Mesenteric fat pad (tissue), 1 donor: ENCODE measurements at places on chromosomes 7 and 10. TPM values are rescaled to one million over a fixed set of nuclear protein-coding genes. Genes with fewer than 3 reads are reported as not detected.

DNA sequence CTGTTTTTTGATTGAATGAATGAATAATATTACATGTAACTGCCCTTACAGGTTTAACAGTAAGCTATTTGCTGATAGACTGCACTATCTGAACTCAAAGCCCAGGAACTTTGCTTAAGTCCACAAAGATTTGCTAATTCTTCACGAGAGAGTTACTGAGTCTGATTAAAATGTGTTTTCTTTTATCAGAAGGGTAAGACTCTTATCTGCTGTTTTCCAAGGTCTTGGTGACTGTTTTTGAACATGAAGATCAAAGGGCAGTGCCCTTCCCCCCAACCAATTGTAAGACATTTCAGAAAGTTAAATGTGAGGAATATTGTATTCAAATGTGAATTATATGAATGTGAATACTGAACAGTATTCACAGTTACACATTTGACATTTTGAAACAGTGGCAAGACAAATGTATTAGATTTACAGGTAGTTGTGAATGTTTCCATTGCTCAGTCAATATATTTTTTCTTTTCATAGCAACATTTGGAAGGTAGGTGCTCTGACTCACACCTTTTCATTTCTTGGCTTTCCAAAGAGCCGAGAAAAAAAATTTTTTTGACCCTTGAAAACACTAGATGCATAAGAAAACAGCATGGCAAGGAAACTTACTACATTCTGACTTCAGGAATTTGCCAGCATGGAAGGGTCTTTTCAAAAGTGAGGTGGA lies 62.7 kb downstream of the DKK1 start:
- no peak for DNase-seq

DNA sequence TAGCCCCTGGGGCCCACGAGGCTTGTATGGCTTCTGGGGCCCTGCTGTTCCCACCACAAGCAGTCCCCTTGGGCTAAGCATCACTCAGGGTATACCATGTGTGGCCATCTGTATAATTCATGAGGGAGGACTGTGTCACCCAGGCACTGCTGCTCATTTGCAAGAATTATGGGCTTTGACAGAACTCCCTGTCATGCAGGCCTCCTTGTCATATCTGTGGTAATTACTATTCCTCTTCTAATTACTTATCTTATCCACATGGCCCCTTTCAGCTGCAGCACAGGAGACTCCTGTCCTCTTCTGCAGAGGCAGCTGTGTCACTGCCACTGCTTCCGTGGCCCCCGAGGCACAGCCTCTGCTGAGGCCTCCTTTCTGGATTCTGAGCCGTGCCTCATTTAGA lies 46.3 kb downstream of the LRMDA start:
- no peak for DNase-seq

Gene CUZD1
- total RNA-seq: 0.51 TPM

Gene ASIC3
- total RNA-seq: 0.87 TPM

Gene TBL2
- total RNA-seq: 36.9 TPM

DNA sequence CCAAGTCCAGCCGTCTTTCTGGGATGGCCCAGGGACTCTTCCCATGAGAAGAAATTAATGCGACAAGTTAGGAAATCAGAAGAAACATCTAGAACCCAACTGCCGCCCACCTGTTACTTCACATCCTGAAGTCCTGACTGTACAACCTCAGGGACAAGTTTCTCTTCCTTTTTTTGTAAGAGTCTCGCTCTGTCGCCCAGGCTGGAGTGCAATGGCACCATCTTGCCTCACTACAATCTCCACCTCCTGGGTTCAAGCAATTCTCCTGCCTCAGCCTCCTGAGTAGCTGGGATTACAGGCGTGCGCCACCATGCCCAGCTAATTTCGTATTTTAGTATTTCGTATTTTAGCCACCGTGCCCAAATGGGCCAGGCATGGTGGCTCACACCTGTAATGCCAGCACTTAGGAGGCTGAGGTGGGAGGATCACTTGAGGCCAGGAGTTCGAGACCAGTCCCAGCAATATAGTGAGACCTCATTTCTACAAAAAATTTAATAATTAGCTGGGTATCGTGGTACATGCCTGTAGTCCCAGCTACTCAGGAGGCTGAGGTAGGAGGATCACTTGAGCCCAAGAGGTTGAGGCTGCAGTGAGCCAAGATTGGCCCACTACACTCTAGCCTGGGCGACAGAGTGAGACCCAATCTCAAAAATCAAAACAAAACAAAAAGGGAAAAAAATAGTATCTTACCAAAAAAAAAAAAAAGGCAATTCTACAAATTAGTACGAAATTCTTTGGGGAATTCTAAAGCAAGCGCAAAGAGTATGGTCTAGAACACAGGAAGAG lies 20.8 kb downstream of the LAT2 start:
- no peak for DNase-seq

Gene SH2D4B
- total RNA-seq: 0.35 TPM

GRCh38 chr10:129274748-129275474 lies 192.1 kb upstream of the MGMT start:
- DNase-seq: no peak

DNA sequence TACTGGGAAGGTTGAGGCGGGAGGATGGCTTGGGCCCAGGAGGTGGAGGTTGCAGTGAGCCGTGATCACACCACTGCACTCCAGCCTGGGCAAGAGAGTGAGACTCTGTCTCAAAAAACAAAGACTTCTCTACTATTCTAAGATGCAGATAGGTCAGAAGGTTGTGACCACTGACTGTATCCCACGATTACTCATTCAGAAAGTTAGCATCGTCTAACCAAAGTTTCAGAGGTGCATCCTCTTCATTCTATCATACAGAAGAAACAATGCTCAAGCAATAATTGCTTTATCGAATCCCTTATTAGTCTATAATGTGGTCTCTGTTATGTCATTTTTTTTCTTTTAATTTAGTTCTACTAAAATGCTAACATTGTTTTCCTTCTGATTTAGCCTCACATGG lies 348.7 kb upstream of the LRGUK start:
- DNase-seq: no peak

- no peak for DNase-seq
These were observed 347.0 kb downstream of the KCNMA1 start for GRCh38 chr10:77290528-77291155.

- no peak for DNase-seq
These were observed 124.4 kb downstream of the KCNMA1 start for GRCh38 chr10:77513220-77513619.

DNA sequence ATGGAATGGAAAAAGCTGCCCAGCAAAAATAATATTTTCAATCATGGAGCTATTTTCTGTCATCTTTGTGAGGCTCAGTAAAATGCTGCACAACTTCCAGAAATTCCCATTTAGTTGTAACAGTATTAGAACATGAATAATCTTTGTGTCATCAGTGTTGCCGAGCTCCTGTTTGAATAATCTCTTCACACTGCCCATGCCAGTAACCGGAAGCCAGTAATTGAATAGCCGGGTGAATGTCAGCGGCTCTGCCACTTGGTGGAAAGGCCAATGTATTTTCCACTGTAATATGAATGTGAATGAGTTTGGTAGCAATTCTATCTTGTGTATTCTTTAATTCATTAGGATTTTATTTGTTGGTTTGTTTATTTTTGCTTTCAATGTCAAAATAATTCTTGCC lies 172.5 kb upstream of the INSYN2A start:
- no peak for DNase-seq

DNA sequence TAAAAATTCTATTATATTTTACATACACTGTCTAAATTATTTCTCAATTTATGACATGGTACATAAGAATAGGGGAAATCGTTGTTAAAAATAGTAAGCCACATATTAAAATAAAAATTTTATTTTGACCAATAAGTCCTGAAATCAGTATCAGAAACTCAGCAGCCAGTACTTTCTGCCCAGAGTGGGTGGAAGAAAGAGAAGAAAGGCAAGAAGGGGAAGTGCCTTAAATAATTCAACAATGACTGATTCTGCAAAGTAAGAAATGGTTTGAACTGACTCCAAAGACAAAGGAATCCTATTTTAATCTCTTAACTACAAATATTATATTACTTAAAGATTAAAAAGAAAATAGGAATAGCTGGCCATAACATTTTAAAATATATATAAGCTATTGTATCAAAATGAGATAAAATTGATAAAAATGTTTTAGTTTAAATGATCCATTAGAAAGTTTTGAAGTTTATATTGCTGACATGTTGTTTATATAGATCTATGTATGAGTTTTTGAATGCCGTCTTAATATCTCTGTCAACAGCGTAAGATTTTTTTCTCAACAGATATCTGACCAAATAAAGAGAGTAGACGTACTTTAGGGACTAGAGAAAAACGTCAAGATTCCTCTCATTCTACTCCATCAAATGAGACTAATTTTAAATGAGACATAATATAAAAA lies 30.2 kb upstream of the NRCAM start:
- DNase-seq: no peak

DNA sequence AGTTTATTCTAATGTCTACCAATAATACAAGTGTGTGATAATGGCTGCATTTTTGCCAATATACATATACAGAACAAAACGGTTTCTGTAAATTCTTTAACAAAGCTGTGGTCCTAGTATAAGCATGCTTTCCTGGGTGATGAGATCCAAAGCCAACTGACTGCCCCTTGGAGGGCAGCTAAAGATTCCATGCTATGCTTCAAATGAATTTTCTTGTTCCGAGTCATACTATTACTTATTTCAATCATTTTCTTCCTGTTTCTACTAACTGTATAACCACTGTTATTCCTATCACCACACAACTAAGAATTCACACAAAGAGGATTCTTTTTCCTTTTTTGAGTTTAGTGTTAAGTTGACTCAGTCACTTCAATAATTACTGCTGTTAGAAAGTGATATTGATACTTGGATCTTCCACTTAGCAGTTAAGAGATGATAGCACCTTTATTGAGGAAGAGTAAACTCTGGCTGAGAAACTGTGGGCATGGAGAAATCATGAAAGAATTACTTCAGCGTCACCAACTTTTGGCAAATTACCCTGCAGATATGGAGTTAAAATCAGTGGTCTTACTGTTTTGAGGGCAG lies 197.5 kb downstream of the ARL4A start:
- DNase-seq: no peak

GRCh38 chr7:73758581-73759138 lies 11.4 kb downstream of the CLDN3 start:
- no peak for DNase-seq

GRCh38 chr7:99267481-99267840 lies 5.2 kb upstream of the MYH16 start:
- DNase-seq: no peak

- DNase-seq: no peak
These were observed 102.2 kb downstream of the ZNF92 start for GRCh38 chr7:65475734-65476319.

DNA sequence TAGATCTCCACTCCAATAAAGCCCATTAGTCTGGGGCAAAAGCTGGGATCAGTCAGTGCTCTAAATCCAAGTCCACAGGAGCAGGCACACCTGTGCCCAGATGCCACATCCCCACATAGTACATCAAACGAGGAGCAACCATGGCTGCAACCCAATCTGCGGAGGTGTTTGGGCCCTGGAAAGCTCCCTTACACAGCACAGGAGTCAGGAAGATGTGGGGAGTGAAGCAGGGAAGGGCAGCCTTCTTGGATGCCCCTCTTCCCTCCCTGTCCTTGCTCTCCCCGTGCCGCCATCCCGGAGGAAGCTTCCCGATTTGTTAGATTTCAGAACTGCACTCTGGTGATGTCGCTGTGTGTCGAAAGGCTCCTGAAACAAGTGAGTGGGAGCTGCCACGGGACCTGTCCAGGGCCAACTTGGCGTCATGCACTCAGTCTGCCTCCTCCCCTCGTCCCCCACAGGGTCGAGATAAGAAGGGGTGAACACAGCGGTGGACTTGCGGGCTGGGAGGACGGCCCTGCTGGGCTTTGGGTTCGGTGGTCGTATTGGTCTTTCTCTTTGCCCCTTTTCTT lies 230.6 kb upstream of the GRB10 start:
- DNase-seq: peak; percentile 84

- peak; percentile 35 for DNase-seq
These were observed 5.5 kb downstream of the OGDHL start for GRCh38 chr10:49756641-49757040.

GRCh38 chr7:22765609-22766008 lies 38.6 kb downstream of the IL6 start:
- no peak for DNase-seq

Gene SLC26A5
- 0.19 TPM for total RNA-seq

Gene NUTM2A
- 1.1 TPM for total RNA-seq

- no peak for DNase-seq
These were observed 18.5 kb upstream of the C7orf33 start for GRCh38 chr7:148572067-148572522.

DNA sequence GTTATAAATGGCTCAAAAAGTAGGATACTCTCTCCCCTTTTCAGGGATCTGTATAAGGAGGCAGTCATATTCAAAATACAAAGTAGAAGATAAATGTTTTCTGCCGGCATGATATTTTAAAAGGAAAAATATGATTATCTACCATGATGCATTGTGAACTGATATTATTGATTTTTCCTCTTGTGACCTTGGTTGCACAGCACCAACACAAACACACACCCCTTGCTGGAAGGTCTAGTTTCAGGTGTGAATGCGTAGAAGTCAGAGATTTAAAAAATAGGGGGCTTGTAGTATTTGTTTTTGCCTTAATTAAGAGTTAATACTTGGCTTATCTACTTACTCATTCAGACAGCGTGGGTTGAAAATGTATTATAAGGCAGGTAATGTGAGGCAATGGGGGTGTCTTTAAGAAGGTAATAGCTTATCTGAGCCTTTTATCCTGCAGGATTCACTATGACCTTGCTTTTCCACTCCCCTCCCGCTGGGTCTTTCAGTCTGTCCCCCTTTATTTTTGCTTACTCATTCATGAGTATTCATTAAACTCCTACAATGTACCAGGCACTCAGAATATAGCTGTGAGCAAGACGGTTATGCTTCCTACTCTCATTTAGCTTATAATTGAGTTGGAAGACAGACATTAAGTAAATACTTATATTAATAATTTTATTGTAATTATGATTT lies 390.6 kb downstream of the SDK1 start:
- no peak for DNase-seq

- no peak for DNase-seq
These were observed 605.4 kb downstream of the KCNMA1 start for GRCh38 chr10:77032188-77032570.

DNA sequence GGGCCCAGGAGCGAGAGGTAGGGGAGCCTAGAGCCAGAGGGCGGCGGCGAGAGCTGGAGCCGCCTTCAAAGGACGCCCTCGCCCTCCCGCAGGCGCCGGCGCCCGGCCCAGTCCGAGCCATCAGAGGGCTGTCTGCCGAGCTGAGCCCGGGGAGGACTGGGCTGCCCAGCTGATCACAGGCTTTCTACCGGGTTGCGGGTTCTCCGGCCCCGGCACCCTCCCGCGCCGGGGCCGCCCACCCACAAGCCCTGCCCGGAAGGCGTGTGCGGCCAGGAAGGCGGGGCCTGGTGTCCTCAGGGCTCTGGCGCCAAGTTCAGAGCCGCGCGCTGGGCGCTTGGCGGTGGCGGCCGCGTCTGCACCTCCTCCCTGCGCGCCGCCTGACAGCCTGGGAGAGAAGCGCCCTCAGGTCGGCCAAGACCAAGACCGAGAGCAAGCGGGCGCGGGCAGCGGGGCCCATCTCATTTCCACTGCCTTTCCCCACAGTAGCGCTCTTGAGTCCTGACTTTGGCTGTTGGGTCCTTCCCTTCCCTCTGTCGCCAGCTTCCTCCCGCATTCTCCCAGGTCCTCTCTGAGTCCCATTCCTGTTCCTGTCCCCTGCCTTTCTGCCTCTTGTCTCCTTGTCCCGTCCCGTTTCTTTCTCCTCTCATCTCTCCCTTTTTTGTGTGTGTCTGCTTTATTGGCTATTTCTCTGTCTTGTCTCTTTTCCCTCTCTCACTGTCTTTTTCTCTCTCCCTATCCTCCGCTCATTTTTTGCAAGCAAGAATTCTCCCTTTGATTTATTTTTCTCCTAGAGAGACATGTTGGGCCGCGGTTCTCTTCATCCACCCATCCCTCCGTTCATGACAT lies 60.6 kb upstream of the MSMB start:
- DNase-seq: no peak
